ENCODE measurements at places on chromosomes 1 and 21. TPM values are rescaled to one million over a fixed set of nuclear protein-coding genes. Genes with fewer than 3 reads are reported as not detected.

TRIM17 gene
- polyA plus RNA-seq: 7.8 TPM

- no peak for DNase-seq
Observed at GRCh38 chr1:198449261-198449660, 91.2 kb downstream of the ATP6V1G3 start.

DNA sequence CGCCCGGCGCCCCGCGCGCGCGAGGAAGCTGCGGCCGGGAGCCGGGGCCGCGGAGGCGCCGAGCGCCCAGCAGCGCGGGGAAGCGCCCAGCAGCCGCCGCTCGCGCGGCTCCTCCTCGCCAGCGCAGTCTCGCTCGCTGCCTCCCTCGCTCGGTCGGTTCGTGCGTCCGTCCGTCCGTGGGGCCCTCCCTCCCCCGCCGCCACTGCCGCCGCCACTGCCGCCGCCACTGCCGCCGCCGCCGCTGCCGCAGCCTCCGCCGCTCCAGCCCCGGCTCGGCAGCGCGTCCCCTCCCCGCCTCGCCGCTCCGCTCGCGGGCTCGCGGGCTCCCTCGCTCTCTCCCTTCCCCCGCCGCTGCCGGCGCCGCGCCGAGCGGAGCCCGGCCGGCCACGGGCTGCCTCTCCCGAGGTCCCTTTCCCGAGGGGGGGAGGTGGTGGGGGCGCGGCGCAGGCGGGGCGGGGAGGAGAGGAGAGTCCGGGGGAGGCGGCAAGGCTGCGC lies at the start of gene KCND3:
Gene KCND3, minus strand, starts transcription at position 138 of the 495 bp plus-strand sequence.
- no peak for DNase-seq

FAM151A gene
- polyA plus RNA-seq: 28.7 TPM

DNA sequence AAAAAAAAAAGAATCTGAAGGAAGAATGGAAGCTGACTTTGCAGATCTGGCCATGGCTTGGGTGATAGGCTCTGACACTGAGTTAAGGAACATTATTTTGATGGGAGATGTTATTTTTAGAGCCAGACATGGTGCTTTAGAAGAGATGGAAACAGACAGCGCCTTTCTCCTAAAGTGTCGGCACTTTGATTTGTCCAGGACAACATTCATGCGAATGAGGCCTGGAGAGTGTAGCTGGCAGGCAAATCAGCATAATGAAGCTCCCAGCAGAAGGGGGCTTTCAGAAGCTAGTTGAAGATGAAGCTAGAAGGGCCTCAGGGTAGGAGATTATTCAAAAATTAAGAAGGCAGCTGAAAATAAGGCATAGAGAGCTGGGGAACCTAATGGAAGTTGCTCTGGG lies 397.7 kb downstream of the RWDD3 start:
- no peak for DNase-seq

NDUFS5 gene
- 210 TPM for polyA plus RNA-seq

LCE1B gene
- polyA plus RNA-seq: not detected

- DNase-seq: no peak
Observed at GRCh38 chr1:48036710-48037355, 39.6 kb upstream of the TRABD2B start.

- no peak for DNase-seq
Observed at GRCh38 chr1:233614173-233614742, 352 bp downstream of the KCNK1 start.

AMY1A gene
- 0.38 TPM for polyA plus RNA-seq

DNA sequence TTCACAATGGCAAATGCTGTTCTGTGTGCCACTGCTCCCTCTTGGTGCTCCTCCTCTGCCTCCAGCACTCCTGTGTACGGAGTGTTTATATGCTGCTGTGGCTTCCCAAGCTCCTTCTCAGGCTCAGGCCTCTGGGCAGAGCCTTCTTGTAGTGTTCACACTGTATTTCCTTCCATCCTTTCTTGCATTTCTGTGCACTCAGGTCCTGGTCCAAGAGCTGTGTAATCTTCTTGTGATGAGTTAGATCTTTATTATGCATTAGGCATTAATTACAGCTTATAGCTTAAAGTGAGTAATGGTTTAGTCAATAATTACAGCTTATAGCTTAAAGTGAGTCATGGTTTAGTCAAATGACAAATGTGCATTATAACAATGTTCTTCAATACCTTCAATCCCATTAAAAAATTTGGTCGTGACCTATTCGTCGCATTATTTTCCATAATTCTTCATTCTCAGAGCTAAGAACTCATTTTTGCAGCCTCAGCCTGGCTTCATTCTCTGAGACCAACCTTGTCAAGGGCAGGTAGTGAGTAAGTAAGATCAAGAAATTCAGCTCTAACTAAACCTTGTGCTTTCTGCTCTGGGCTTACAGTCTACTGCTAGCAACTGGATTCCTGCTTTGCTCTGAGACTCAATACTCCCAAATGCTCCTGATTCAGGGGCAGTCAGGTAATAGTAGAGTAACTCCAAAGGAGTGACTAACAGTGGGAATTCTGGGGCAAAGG lies 154.5 kb upstream of the SPAG17 start:
- DNase-seq: no peak

- no peak for DNase-seq
Observed at GRCh38 chr1:173440430-173440829, 36.7 kb upstream of the PRDX6 start.

OR2AJ1 gene
- polyA plus RNA-seq: not detected

RAVER2 gene
- polyA plus RNA-seq: 25.2 TPM
